AML-193 (cell line): ENCODE measurements at places on chromosomes 1 and 21.

- DNase-seq: no peak
Observed at GRCh38 chr1:215992620-215993019, 425.5 kb downstream of the KCTD3 start.

DNA sequence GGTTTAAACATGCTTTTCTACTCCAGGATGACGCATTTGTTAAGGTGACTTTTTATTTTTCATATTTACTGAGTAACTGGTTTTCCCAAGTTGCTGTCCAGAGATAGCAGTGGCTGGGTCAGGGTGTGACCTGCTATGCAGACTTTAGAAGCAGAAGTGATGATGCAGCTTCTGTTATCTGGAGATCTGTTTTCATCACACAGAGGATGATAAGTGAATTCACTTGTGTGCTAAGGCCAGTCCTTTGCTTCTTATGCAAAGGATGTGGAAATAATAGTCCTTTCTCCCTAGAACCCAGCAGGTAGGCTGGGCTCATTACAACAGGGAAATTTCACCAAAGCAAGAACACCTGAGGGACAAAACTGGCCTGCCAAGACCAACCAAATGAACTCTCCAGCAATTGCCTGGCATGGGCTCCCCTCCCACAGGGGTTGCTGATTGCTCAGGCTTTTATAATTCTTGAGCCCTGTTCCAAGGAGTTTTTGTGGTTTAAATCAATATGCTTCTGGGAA, 97.8 kb upstream of the LPGAT1 start:
- DNase-seq: no peak

GRCh38 chr1:84429231-84429630, 30.9 kb downstream of the DNASE2B start:
- no peak for DNase-seq

DNA sequence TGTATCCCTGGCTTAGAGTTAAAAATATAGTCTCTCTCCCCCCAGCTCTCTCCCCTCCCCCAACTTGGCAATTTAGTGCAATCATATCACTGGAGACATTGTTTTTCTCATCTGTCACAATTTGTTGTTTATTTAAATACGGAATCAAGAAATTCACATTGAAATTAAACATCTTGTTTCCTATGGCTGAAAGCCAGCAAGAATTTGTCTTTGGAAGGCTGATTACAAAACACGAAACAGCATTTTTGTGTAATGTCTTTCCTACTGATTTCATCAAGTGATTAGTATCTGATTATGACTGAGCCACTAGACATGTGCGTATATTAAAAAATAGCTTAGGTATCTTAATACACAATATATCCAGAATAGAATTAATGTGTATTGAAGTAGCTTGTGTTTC, 119.7 kb downstream of the LYPLAL1 start:
- no peak for DNase-seq

DNA sequence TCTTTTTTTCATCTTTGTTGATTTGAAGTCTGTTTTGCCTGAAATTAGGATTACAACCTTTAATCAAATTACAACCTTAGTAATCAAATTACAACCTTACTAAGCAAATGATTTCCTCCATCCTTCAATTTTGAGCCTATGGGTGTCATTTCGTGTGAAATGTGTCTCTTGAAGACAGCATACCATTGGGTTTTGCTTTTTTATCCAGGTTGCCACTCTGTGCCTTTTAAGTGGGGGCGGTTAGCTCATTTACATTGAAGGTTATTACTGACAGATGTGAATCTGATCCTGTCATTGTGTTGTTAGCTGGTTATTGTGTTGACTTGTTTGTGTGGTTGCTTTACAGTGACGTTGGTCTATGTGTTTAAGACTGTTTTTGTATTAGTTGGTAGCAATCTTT, 74.8 kb upstream of the BCL9 start:
- no peak for DNase-seq

- no peak for DNase-seq
Observed at GRCh38 chr1:65817891-65818290, 25.2 kb downstream of the PDE4B start.
